Testis (tissue), 5 donors: ENCODE measurements at places on chromosomes 13 and 19.

DNA sequence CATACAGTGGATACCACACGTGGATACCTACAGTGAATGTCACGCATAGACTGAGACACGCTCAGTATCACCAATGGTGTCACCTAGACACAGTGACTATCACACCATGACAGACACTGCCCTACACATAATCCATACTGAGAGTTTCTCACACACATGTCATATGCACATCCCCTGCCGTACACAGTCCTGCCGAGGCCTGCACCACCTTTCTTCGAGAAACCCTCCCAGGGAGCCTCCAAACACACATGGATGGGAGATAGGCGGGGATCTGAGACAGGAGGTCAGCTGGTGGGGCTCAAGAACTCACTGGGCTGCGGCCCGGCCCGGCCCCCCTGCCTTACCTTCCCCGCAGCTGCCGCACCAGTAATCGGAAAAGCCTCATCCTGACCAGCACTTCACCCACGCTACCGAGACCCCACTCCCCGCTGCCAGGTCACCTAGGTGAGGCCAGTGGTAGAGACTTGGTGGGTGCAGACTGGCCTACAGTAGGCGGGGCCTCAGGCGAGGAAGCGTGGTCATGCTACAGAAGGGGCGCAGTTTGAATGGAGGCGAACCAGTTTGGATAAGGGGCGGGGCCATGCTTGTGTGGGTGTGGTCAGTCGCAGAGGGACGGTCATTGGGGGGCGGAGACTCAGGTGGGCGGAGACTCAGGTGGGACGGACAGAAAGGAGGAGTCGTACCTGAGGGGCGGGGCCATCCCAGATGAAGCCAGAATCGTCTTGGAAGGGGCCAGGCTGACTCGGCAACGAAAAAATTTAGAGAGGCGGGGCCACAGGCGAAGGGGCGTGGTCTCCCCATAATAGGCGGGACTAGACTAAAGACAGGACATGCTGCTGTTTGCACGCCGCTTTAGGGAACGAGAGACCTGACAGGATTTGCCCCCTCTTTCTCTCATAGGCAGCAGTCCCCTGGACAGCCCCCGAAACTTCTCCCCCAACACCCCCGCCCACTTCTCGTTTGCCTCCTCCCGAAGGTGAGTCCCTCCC is 2.1 kb downstream of the MAST1 start:
- peak; percentile 82 for DNase-seq

DNA sequence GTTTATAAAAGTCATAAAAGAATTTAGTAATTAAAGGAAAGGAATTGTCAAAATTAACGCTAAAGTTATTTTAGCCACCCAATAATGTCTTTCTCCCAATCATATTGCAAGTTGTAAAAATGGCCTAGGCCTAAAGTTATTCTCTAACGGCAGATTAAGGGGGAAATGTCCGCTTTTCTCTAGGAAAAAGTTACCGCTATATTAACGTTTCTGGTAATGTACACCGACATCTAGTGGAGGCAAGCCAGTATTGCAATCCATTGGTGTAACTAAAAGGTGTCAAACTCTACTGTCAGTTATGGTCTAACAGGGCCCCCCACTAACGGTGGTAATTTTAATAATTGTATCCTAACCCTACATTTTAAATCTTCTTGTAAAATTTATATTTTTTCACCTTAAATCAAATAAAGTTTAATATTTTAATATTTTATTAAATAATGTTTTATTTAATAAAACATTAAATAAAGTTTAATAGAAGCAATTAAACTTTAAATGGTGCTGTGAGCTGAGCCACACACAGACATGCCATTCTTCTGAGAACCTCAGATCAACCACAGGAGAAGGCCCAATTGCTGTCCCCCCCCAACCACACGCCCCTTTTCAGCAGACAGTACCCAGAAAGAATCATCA is 35.9 kb upstream of the ZSCAN5A start:
- DNase-seq = peak; percentile 50

- DNase-seq = no peak
Observed at GRCh38 chr19:46381346-46381745, 32.0 kb downstream of the CCDC8 start.

GRCh38 chr13:71860547-71861138 is 6.4 kb downstream of the DACH1 start:
- no peak for DNase-seq

DNA sequence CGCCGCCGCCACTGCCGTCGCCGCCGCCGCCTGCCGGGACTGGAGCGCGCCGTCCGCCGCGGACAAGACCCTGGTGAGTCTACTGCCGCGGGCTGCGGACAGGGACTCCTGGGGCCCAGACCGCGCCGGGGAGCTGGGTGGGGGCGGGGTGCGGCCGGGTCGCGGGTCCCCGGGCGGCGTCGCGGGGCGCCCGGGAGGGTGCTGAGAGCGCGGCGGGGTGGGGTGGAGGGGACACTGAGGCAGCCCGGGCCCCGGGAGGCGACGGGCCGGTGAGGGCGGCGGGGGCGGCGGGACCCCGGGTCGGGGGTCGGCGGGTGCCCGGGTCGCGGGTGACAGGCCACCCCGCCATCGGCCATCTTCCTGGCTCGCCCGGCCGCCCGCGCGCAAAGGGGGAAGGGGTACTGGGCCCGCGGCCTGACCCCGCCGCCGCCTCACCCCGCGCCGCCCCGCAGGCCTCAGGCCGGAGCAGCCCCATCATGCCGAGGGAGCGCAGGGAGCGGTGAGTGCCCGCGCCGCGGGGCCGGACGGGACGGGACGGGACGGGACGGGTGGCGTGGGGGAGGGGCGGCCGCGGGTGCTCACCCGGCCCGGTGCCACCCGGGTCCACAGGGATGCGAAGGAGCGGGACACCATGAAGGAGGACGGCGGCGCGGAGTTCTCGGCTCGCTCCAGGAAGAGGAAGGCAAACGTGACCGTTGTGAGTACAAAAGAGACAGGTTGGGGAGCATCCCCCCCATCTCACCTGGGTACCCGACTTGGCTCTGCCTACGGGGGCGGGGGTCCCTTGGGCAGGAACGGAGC is 489 bp downstream of the CCNE1 start:
- DNase-seq = no peak

DNA sequence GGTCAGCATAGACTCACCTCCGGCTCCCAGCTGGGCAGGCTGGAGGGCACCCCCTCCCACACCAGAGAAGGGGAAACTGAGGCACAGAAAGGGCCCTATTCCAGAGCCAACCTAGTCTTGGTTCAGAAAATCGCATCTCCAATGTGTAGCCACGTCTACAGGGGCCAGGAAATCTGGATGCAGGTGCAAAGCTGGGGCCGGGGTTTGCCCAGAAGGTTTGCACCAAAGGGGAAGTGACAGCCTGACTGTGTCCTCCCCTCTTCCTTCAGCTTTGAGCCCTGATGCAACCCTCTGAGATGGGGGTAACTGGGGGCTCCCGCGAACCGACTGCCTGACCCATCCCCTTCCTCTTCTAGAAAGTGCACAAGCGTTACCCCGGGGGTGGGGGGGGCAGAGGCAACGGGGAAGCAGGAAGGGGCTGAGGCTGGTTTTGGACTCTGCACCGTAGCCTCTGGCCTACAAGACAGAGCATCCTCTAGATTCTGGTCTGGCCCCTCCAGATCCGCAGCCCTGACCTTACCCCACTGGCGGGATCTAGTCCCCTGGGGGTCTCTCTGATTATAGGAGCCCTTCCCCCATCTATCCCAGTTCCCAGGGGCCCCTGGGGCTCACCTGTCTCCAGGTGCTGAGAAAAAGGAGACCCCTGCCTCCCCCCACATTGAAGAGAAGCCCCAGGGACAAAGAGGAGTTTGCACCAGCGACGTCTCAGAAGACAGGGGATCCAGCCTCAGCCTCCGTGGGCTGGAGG is 1.1 kb upstream of the ONECUT3 start:
- no peak for DNase-seq

DNA sequence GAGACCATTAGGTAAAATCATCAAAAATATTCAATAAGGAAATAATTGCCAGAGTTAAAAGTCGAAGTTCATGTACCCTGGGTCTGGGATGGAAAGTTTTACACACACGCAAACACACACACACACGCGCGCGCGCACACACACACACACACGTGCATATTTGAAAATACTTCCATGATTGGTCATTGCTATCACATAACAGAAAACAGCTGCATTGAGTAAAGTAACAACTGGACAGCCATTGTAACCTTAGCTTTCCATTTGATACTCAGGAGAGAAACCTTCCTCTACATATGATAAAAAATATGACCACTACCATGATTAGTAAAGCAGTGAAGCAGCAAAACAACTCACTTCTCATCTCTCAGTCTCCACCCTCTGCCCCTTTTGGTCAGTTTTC is 490.0 kb upstream of the SGCG start:
- no peak for DNase-seq

- DNase-seq = no peak
Observed at GRCh38 chr19:18102916-18103542, 5.5 kb downstream of the MAST3 start.

DNA sequence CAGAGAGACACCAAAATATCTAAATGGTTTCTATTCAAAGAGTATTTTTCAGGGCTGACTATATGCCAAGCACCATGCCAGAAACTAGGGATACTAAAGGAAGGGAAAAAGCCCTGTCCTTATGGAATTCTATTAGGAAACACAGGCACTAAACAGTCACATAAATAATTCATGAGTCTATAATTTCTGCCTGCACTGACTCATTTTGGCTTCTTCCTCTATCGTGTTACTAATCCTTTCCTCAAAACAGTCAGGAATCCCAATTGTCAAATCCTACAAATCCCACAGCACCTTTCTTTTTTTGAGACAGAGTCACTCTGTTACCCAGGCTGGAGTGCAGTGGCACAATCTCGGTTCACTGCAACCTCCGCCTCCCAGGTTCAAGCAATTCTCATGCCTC is 29.2 kb downstream of the XPO4 start:
- no peak for DNase-seq

DNA sequence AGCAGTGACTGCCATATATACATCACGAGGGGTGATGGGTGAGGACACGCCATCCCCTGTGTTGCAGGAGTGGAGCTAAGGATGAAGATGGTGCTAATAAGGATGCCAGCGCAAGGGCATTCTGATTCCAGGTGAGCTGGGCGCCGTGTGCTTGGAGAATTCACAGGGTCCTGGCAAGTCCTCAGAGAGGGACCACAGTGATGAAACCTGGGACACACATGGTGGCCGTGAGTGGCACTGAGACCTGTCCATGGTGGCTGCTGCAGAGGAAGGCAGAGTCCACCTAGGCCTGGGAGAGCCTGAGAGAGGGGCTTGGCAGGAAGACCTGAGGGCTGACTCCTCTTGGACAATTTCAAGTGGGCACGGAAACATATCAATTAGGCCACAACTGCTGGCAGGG is 65.2 kb downstream of the RFX2 start:
- DNase-seq = peak; percentile 10

GRCh38 chr19:46639358-46640182 is 3.6 kb upstream of the GNG8 start:
- DNase-seq = peak; percentile 31

DNA sequence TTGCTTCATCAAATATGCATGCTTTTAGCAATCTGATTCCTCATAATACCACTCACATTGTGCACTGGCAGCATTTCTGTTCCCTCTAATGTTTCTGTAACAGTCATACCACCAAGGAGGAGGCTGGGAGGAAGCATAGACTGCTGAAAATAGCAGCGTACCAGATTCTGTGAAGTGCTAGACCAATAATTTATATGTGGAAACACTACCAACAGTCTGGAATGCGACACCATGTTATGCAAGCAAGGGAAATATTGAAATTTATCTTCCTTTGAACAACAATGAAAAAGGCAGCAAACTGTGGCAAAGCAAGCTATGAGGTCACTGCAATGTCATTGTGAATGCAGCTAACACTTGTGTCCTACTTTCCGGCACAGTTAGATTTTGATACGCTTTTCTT is 1388.0 kb downstream of the EFNB2 start:
- DNase-seq = no peak

DNA sequence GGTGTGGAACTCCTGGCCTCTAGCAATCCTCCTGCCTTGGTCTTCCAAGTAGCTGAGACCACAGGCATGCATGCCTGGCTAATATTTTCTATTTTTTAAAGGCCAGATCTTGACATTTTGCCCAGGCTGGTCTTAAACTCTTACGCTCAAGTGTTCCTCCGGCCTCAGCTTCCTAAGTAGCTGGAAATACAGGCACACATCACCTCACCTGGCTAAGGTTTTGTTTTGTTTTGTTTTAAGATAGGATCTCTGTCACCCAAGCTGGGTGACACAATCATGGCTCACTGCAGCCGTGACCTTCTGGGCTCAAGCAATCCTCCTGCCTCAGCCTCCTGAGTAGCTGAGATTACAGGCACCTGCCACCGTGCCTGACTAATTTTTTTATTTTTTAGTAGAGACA is 5.5 kb upstream of the RLN3 start:
- DNase-seq = no peak

GRCh38 chr13:111033172-111034130 is 81.7 kb upstream of the ARHGEF7 start:
- no peak for DNase-seq

DNA sequence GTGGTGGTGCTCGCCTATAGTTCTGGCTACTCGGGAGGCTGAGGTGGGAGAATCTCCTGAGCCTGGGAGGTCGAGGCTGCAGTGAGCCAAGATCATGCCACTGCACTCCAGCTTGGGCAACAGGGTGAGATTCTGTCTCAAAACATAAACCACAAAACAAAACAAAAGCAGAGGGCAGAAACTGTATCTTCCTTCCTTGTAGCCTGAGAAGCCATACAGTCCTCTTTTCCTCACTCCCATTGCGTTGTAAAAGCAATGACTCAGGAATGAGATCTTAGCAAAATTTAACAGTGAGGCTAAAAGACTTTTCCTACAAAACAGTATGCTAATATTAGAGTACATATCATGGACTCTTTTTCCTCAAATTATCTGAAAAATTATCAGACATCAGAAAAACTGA is 130.9 kb downstream of the SHISA2 start:
- DNase-seq = no peak

DNA sequence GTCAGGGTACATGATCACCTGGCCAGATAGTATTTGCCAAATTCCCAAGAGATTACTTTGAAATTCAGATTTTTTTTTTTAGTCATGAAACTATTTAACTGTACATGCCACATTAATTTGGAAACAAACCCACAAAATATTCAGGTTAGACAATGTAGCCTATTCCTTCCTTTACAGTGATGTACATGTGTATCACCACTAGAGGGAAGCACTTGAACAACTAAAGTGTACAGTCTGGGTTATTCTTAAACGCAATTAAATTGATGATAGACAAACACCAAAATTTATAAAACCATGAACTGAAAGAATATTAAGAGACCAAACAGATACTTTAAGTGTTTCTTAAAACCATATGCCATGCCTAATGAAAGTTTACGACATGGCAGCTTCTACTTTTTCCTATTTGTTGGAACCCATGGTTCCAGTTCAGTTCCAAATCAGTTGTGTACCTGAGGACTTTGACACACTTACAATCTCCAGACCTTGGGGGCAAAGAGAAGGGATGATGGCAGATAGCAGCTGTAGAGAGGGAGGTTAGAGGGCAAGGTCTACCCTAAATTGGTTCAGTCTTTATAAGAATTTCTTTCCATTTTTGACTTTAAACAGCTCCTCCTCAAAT is 52.8 kb downstream of the TNFSF13B start:
- no peak for DNase-seq

- no peak for DNase-seq
Observed at GRCh38 chr13:92379371-92379770, 847.2 kb upstream of the GPC6 start.
